ENCODE measurements at places on chromosomes 13 and 19.

DNA sequence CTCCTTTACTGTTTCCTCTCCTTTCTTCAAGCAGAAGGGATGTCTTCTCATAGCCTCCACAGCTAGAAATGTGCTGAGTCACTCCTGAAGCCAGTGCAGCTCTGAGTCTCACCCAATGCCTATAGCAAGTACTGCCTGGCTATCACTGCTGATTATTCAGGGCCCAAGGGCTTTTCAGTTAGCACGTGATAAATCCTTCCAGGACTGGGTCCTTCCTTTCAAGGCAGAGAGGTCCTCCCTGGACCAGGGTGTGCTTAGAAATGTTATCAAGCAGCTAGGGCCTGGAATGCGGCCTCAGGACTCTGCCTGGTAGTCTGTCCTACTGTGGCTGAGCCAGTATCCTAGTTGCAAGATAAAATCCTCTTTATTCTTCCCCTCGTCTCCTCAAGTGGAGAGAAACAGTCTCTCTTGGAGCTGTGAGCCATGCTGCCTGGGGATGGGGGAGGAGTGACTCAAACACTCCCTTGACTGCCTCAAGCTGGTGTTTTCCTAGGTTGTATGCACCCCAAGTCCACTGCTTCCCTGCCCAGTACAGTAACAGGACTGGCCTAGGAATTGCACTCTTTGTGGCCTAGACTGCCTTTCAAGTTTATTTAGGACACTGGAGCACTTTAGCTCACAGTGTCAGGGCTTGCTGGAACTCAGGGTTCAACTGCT lies 198.7 kb upstream of the SERP2 start:
- no peak for DNase-seq

DNA sequence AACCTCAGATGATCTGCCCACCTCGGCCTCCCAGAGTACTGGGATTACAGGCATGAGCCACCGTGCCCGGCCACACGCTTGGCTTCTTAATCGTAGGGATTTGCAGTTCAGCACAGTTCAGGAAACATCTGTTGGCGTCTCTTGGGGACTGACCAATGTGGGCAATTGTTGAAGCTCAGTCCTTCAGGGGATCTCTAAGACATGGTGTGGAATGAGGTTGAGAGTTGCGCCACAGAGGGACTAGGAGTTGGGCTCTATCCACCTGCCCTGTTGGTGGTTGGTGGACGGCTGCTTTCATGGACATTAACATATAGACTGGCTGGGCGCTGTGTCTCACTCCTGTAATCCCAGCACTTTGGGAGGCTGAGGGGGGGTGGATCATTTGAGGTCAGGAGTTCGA lies 37.3 kb upstream of the SIN3B start:
- DNase-seq: no peak

DNA sequence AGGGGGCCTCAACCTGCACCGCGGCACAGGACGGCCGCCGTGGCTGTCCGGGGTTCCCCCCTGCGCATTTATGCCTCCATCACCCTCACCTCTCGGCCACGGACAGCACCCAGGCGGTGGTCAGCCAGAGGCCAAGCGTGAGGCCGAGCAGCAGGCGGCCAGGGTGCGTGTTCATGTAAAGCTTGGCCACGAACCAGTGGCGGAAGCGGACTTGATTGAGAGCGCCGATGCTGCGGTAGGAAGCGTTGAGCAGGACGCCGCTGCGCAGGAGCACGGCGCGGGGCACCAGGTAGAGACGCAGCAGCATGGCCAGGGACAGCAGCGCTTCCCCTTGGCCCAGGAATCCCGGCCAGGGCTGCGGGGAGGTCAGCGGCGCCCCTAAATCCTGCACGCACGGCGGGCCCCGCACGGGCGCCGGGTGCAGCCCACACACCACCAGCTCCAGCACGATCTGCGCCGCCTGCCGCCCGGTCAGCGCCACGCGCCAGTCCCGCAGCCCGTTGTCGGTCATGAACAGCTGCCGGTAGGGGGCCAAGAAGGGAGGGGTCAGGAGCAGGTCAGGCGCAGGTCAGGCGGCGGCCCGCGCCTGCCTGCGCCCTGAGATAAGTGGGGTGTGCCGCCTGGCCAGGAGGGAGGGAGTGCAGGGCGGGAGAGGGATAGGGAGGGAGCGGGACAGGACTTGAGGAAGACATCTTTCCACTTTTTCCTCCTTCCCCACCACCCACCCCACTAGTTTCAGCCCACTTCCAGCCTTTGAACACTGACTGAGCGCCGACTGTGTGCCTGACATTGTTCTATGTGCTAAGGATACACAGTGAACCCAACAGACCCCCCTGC lies 6.5 kb downstream of the KCNN4 start:
- DNase-seq: no peak

- DNase-seq: no peak
Measured at GRCh38 chr13:21934284-21934683, 263.4 kb downstream of the FGF9 start.

GRCh38 chr13:34290661-34291060 lies 472.7 kb downstream of the RFC3 start:
- DNase-seq: no peak

GRCh38 chr19:33616857-33617256 lies 4.9 kb upstream of the CHST8 start:
- no peak for DNase-seq

GRCh38 chr19:52453324-52454094 lies at the start of gene ZNF578:
ZNF578 (plus strand) TSS chr19:52453553; CDS start chr19:52501846, 48,293 bp downstream.
- peak; percentile 73 for DNase-seq

GRCh38 chr13:46496086-46496485 lies 56.9 kb upstream of the LRCH1 start:
- DNase-seq: no peak

DNA sequence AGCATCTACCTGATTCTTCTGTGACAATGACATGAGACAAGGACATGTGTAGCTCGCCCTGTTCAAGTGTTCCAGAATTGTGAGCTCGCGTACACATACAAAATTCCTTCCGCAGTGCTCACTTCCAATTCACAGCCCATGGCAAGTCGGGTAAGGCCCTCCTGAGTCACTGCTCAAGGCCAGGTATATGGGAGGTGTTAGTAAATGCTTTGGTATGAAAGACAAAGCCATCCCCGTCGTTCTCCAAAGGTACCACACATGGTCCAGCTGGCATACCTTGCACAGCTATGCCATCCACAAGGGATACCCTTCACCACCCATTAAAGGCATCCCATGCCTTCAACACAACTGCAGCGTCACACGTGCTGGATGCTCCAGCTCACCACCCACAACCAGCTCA lies 4.4 kb upstream of the ELL start:
- DNase-seq: no peak

DNA sequence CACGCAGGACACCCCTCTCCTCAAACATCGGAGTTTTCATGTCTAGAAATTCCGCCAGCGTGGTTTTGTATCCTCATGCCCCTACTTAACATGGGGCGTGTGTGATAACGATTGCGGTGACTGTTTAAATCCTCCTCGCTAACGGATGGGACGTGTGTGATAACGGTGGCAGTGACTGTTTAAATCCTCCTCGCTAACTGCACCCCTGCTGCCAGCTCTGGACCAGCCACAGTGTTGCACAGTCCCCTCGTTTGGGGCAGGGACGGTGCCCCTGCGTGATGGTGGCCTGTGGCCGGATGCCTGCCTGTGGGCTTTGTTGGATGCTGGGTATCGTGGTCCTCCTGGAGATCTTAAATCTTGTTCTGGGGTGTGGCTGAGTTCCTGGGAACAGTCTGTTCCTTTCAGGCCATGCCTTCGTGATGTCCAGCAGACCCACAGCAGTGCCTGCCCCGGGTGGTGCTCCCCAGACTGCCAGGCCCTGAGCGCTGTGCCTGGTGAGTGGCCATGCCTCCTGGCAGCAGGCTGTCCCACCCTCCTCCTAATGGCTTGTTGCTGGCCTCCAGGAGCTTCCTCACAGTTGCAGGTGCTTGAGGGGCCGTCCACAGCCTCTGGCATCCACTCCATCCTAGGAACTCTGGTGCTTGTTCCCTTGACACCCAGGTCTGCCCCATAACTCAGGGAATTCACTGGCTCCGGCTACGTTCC lies 122.5 kb upstream of the MCF2L start:
- DNase-seq: no peak

DNA sequence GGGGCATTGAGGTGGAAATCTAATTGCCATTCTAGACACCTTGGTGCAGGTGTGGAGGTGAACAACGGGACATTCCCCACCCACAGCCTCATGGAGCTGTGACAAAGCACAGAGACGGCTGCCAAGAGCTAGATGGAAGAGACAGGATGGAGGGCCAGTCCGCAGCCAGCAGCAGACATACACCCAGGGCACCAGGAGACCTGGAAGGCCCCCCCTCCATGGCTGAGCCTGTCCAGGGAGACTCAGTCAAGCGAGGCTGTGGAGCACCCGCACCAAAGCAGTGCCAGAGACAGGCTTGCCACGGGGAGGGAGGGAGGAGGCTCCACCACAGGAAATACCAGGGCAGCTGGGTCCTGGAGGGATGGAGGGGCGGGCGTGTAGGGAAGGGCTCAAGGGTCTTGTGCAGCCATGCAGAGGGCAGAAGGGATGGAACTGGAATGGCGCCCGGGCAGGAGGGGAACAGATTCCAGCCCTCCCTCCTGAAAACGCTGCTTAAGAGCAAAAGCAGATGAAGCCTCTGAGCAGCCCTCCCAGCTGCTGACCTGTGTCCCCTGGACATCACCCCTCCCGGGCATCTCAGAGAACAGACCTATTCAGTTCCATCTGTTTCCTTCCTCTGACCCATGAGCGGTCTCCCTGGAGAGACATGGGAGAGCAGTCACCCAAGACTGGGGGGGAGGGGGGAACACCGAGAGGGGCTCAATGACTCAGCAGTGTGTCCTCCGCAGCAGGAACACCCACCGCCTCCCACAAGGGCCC lies 14.4 kb downstream of the EPS15L1 start:
- DNase-seq: peak; percentile 34

Data from amygdala (tissue), 56 donors.